ENCODE measurements at places on chromosomes 11 and 22.
A peak's percentile ranks its signal among the peaks of the same experiment; 100 is the strongest.

GRCh38 chr11:16607675-16608644 lies 130.5 kb upstream of the C11orf58 start:
- peak; percentile 39 for ATAC-seq

DNA sequence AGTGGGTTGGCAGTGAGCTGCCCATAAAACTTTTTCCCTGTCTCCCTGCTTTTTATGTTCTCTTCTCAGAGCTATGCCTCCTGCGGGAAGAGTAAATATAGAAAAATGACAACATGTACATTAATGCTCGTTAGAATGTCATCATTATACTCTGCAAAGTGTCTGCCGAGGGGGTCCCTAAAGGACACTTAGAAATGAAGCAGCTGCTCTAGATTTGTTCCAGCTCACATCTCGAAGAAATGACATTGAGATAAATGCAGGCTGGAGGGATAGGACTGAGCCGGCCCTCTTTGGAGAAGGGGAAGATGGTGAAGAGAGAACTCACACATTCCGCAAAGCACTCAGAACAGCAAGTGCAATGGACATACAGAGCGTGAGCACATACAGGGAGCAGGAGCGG lies 240.0 kb downstream of the NXPE2 start:
- peak; percentile 53 for ATAC-seq

GRCh38 chr22:31363885-31364465 lies 17.8 kb upstream of the PATZ1 start:
- no peak for ATAC-seq

GRCh38 chr11:66629356-66629755 lies 9.1 kb upstream of the RBM4 start:
- no peak for ATAC-seq

DNA sequence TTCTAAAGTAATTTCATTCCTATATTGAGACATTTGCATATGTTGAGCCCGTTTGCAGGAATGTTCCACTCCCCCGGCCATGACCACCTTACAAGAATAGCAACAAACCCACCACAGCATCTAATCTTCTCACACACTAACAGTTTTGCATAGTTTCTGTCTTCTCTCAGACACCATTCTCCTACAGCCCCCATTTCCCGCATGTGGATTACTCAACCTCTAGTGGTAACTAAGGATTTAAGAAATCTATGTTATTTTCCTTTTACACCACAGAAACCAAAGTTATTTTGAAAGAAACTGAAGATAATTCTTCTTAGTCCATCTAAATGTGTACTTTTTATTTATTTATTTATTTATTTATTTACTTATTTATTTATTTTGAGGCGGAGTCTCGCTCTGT lies 2.3 kb downstream of the MS4A4E start:
- ATAC-seq = no peak

GRCh38 chr11:102850973-102851745 lies 7.8 kb upstream of the MMP3 start:
- no peak for ATAC-seq

Data from motor neuron (in vitro differentiated cells).